Fibroblast of skin of right biceps (primary cell): ENCODE measurements at places on chromosomes 12 and 14.

- peak; percentile 99 for DNase-seq
These were observed 16.2 kb downstream of the ABHD4 start for GRCh38 chr14:22614240-22614799.

- DNase-seq = peak; percentile 8
These were observed 25.7 kb downstream of the METTL25 start for GRCh38 chr12:82383930-82384552.

GRCh38 chr14:54450535-54450934, 9.4 kb upstream of the CNIH1 start:
- peak; percentile 83 for DNase-seq

DNA sequence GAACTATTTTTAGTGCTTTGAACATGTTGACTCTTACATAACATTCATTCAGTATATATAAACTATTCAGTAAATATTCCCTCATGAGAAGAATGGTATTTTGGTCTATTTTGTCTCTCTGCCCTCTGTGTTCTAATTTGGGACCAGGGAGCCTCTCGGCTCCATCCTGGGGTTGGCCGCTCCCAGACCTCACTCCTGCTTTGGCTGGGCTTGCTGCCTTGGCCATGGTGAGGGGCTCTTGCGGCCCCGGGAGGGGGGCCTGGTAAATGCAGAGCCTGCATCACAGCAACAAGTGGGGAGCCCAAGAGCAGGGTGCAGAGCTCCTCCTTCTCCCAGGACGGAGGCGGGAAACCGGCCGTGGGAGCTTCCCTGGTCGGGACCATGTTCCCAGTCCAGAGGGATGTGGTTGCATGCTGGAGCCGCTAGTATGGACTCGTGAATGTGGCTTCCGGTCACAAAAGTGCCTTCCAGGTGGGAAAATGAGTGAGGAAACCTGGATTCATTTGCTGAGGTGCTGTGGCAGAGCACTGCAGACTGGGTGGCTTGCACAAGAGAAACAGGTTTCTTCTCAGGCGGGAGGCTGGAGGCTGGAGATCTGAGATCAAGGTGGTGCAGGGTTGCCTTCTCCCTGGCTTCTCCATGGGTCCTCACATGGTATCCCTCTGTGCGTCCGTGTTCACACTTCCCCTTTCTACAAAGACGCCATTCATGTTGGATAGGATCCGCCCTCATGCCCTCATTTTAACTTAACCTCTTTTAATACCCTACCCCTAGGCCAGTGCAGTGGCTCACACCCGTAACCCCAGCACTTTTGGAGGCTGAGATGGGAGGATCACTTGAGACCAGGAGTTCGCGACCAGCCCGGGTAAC, 250.2 kb downstream of the CACNA1C start:
- no peak for DNase-seq

GRCh38 chr12:32647275-32647674, 31.8 kb upstream of the DNM1L start:
- no peak for DNase-seq

DNA sequence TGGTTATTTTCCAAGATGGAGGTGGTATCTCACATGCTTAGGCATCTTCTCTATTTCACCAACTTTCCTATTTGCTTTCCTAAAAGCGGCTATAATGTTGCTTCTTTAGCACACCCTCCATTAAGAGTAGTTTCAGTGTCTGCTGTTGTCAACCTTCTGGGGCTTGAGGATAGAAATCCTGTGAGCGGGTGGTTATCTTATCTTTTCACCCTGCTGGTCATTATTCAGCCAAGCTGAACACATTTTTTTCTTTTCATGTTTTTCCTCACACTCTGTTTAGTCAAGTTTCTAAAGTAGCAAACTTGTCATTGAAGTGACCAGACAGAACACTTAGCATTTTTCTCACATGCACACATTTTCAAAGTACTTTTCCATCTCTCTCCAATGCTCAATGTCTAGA, 104.5 kb downstream of the SLC8A3 start:
- DNase-seq = no peak

DNA sequence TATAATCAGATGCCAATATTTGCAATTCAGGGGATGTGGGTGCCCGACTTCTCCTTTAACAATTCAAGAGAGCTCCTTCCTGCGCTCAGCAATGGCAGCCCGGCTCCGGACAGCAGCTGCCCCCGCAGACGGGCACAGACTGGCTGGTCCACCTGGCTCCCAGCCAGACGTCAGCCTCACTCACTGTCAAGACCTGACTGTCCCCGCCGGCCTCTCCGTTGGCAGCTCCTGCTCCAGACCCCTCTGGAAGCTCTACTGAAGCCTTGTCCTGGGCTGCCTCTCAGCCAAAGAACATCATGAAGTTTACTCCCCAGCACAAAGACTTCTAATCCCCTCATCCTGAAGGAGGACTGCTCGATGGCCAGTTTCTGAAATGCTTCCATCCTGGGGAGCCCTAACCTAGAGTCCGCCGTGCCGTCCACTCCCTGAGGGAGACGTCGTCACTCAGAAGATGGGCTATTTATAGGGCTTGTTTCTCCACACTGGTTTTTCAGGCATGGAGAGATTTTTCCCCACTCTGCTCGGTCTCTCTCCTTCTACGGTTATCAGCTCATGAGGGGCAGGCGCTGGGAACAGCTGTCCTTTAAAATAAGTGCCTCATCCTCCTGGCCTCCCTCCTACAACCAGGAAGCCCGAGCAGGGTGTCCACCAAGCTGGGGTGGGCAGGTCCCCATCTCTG, 126.2 kb downstream of the RFLNA start:
- no peak for DNase-seq

DNA sequence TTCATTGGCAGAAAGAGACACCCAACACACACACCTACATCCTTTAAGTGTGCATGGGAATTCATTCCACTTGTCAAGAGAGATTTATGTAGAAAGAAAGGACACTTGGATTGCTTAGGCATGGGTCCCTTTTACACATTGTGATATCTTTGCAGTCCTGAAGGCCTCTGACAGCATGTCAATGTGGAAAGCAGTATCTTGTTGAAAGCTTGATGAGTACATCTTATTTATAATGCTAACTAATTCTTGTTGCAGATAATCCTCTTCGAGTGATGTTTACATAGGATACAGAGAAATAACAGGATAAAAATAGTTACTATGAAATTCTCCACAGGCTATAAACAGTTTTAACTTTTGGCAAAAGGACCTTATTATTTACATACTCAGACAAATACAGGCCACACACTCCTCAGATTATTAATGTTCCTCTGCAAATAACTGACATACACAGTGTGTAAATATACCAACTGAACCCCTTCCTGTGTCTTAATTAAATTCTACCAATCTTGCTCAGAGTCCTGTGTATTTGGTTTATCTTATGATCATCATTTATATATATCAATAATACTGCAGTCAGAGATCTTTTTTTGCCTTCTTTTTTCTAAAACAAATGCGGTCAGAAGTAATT, 111.8 kb upstream of the DIO2 start:
- DNase-seq = no peak
